Activated CD4-positive, alpha-beta T cell treated with anti-CD3 and anti-CD28 coated beads for 24 hours (primary cell): ENCODE measurements at places on chromosomes 7 and 10.

GRCh38 chr7:125830743-125831142 lies 901.1 kb upstream of the POT1 start:
- no peak for DNase-seq

- no peak for DNase-seq
Observed at GRCh38 chr10:8721650-8722049, 667.2 kb downstream of the GATA3 start.

DNA sequence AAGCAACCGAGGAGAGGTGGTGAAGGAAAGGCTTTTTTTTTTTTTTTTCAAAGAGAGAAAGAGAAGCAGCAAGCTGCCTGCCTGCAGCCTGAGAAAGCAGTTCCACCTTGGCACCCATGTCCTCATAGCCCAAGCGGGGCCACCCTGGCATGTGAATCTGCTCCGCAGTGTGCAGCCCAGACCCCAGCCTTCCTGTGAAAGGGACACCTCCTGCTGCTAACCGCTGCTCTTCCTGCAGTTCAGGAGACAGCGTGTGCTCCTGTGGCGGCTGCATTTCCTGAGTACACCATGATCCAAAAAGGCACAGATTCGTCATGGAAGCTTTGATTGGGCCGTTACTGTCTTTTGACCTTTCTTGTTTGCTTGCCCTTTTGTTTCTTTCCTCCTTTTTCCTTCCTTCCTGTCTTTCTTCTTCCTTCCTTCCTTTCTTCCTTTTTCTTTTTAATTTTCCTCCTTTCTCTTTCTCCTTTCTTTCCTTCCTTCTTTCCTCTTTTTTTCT lies 38.1 kb downstream of the IKZF1 start:
- no peak for DNase-seq

GRCh38 chr7:106643216-106644000 lies 17.6 kb downstream of the CCDC71L start:
- no peak for DNase-seq

DNA sequence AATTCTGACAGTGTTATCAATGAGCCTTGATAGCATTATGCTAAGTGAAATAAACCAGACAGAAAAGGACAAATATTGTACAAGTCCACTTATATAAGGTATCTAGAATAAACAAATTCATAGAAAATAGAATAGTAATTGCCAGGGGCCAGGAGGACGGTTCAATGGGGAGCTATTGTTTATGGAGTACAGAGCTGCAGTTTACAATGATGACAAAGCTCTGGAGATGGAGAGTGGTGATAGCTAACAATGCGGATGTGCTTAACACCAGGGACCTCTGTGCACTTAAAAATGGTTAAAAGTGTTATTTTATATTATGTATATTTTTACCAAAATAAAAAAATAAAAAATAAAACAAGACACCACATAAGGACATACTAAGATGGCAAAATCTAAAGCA lies 46.1 kb upstream of the ZNF33B start:
- no peak for DNase-seq

- DNase-seq, result no peak
Observed at GRCh38 chr10:53029449-53029848, 256.9 kb upstream of the MBL2 start.

DNA sequence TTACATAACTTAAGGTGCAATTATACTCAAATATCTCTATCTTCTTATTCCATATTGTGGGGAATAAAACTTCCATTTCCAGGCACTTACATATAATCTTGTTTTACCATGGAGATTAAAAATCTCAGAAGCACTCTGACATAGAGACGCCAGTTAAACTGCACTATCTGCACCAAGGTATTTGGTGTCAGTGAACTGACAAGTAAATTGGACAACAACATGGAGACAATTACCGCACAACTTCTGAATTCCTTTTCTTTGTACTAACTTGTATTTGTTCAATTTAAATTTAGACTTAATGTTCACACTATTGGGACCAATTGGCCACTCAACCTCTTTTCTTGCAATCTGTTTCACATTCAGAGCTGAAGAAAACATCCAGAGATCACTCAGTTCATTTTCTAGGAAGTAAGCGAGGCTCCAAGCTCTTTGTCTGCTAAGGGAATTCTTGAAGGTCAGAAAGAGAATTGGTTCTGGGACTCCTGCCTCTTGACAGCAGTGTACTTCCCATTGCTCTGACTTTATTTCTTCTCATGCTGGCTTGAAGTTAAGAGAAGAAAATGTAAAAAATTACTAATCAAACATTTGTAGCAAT lies 184.7 kb downstream of the CHCHD3 start:
- no peak for DNase-seq

DNA sequence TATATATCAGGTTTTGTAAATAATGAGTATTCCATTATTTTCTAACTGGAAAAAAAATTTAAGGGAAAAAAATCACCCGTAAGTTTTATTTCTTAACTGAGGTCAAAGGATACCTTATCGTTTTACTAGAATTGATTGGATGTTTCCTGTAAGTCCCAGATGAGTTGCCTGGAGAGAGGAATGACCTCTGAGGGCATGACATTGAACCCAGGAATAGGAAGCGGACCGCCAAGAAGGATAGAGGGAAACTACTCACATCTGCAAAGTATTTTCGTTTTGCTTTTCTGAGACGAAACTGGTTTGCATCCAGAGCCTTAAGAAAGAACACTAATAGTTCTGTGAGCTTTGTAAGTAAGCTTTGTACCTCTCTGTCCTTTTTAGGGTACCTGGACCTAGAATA lies 17.4 kb downstream of the RABGEF1 start:
- DNase-seq, result no peak

GRCh38 chr10:108749042-108749441 lies 1174.3 kb downstream of the XPNPEP1 start:
- DNase-seq, result no peak

GRCh38 chr10:47340608-47341170 lies 7.5 kb upstream of the RBP3 start:
- DNase-seq, result peak; percentile 67

DNA sequence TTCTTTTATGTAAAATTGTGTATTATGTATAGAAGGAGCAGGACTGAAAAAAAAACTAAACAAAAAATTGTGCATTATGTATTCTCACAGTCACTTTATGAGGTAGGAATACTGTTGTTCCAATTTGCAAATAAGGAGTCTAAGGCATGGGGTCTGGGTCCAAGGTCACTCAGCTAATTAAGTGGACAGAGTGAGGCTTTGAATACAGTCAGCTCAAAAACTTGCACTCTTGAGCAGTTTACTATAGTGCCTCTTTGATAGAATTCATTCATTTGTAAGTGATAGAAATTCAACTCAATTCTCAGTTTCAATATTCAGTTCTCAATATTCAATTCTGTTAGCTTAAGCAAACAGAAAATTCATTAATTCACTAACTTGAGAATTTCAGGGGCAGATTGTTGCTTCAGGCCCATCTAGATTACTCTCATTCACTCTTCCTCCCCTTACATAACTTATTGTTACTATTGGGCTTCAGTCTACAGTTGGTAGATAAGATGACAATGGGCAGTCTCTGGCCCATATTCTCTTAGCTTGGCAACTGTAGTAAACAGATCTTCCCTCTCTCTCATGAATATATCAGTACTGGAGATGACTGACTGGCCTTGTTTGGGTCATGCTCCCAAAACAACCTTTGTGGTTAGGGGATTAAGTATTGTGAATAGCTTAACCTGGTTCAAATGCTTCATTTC lies 86.6 kb downstream of the BTAF1 start:
- DNase-seq, result no peak

DNA sequence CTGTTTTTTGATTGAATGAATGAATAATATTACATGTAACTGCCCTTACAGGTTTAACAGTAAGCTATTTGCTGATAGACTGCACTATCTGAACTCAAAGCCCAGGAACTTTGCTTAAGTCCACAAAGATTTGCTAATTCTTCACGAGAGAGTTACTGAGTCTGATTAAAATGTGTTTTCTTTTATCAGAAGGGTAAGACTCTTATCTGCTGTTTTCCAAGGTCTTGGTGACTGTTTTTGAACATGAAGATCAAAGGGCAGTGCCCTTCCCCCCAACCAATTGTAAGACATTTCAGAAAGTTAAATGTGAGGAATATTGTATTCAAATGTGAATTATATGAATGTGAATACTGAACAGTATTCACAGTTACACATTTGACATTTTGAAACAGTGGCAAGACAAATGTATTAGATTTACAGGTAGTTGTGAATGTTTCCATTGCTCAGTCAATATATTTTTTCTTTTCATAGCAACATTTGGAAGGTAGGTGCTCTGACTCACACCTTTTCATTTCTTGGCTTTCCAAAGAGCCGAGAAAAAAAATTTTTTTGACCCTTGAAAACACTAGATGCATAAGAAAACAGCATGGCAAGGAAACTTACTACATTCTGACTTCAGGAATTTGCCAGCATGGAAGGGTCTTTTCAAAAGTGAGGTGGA lies 62.7 kb downstream of the DKK1 start:
- no peak for DNase-seq

GRCh38 chr7:17129218-17129617 lies 169.2 kb upstream of the AHR start:
- no peak for DNase-seq

- DNase-seq, result no peak
Observed at GRCh38 chr7:31336202-31337001, 4.1 kb downstream of the NEUROD6 start.

DNA sequence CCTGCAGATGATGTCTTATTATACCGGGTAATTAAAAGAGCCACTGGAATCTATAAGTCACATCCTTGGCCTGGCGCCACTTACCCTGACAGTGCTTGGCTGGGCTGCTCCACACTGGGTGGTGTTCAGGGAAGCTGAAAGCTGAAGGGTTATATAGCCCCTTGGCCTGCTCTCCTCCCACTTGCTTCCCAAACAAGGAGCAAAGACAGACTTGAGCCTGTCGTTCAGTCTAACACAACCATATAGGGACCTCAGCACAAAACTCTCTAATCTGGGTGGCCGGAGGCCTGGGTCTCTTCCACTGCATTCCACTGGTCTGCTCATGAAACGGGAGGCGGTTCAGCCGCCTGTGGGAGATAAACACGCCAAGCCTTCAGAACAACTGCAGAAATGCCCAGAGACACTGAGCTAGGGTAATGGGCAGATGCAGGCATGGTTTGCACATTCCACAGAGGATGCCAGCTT lies at the start of gene ACTA2:
TSS of gene ACTA2 (minus strand) at position 127 of the 465 bp plus-strand sequence. CDS start 3,843 bp downstream, outside the sequence.
- no peak for DNase-seq

DNA sequence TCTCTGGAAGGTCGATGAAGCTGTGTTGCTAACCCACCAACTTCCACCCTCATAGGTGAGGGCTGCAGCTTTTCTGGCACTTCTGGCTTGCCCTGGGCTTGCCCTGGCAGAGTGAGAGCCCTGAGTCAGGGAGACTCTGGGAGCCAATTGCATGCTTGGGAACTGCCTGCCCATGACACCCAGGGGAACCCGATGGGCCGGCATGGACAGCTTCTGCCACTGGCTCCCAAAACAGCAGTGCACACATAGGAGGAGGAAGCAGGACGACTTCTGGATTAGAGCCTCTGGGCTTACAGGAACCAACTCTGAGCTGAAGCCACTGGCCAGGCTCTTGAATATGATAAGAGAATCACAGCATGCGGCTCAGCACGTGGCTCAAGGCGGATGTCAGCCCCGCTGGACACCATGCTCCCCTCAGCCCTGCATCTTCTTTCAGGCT lies 135.2 kb upstream of the UNC5B start:
- no peak for DNase-seq
